RKO (cell line): ENCODE measurements at places on chromosomes 16 and 17.

- no peak for DNase-seq
Observed at GRCh38 chr16:27111486-27111885, 44.8 kb downstream of the C16orf82 start.

GRCh38 chr17:80361495-80362220, 53.3 kb upstream of the ENDOV start:
- DNase-seq = no peak

DNA sequence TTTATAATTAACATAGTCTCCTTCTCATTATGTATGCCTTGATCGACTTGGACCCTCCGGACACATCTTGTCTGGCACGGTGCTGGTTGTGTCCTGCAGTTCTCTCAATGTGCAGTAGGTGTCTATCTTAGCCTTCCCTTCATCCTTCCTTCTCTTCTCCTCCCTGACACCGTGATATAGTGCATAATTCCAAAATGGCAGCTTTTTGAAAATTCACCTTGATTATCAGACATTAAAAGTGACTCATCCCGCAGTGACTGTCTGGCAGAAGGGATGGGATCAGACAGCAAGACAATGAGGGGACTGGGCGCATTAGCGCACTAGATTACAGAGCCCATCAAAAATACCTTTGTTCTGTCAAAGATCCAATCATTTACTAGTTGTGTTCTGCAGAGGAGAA, 70.0 kb upstream of the PMFBP1 start:
- DNase-seq = peak; percentile 50

GRCh38 chr17:81419319-81419885, 24.1 kb downstream of the BAHCC1 start:
- DNase-seq = peak; percentile 68

DNA sequence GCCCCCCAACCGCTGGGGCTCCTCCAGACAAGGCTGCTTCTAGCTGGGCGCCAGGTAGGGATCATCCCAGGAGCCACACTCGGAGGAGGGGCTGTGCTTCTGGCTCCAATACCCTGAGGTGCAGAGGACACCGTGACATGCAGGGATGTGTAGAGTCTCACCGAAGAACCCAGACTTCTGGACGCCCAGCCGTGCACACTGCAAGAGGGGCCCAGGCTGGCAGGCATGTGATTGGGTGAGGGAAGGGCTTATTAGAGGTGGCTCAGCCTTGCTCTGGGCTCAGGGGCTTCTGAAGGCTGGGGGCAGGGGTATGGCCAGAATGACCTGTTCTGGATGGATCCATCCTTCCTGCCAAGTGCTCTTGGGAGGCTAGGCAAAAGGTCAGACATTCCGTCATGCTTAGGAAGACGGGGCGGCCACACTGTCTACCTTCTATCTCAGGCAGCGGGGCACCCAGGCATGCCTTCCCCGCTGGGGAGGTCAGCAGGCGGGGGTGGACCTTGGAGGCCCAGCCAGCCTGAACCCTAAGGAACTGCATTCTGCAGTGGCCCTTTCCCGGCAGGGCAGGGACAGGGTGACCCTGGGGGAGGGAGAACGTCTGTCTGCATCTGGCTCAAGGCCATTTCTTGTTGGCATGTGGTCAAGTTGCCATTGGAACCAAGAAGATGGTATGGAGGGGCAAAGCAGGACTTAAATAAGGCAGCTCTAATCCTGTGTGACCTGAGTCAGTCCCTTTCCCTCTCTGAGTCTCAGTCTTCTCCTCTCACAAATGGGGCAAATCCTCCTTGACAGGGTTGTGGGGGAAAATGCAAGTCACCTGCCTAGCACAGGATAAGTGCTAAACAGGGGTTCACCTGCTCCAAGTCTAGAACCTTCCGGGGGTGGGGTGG, 5.8 kb upstream of the ADGRG1 start:
- no peak for DNase-seq

- no peak for DNase-seq
Observed at GRCh38 chr16:23131036-23131435, 18.2 kb downstream of the USP31 start.

DNA sequence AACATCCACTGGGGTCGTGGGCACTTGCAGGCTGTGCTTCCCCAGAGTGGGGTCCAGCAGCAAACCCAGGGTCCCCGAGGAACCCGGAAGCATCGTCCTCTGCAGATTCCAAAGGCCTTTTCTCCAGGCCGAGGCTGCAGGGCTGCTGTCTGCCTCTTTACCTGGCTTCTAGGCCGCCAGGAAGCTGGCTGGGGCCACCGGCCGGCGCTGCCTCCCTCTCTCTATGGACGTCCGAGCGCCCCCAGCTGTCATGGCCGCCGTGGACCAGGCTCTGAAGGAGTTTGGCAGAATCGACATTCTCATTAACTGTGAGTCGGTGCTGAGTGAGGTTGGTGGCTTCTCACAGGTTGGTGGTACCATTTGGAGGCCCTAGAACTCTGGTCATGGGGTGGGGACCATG, 5.6 kb downstream of the DECR2 start:
- no peak for DNase-seq

DNA sequence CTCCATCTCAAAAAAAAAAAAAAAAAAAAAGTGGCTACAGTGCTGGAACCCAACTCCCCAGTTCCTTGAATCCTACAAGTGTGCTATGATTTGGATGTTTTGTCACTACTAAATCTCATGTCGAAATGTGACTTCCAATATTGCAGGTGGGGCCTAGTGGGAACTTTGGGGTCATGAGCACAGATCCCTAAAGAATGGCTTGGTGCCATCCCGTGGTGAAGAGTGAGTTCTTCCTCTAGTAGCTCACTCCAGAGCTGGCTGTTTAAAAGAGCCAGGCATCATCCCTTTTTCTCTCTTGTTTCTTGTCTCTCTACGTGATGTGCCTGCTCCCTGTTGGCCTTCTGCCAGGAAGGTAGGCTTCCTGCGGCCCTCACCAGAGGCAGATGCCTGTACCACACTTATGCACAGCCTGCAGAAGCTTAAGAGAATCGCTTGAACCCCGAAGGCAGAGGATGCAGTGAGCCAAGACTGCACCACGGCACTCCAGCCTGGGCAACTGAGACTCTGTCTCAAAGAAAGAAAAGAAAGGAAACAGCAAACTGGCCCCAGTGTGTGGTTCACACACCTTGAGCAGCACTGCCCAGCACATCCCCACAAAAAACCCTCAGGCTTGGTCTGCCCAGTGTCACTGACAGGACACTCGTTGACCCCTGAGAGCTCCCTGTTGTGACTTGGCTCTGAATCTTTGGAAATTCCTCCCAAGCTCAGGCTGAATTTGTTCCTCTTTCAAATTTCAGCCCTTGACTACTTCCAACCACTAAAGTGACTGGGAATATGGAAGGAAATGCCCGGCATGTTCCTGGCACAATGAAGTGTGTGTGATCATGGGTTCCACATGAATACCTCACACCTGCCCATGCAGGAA, 3.1 kb downstream of the MT1E start:
- DNase-seq = no peak

- DNase-seq = no peak
Observed at GRCh38 chr17:58304750-58305486, 23.7 kb downstream of the TSPOAP1 start.

GRCh38 chr16:30896261-30896888, at the start of gene CTF1:
Gene CTF1, plus strand, starts transcription at chr16:30896614. Its CDS starts 30 bp downstream, at chr16:30896644.
- DNase-seq = no peak

- no peak for DNase-seq
Observed at GRCh38 chr17:535198-535597, 179.4 kb downstream of the VPS53 start.

DNA sequence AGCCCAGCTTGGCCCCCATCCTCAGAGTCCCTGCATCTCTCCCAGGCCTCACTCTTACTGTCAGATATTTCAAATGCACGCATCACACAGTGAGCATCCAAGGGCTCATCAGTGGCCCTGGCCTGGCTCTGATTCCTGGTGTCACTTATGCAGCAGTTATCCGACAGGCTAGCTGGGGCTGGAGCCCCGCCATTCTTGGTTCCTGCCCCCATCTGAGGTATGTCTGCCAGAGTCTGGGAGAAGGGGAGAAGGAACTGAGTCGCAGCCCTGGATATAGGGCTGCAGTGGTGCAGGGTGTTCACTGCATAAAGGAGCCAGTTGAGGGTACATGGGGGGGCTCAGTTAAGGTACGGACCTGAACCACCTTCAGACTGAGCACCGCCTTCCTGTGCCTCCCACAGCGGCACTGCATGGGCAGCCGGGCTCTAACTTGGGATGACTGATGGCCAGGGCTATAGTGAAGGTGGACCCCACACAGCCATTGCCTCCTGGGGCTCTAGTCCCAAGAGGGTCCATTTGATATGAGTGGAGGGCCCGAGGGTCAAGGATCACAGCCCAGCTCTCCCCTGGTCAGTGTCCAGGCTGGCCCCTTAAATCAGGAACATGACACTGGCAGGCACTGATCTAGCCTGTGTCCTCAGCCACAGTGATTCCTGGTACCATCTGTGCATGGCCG, 1.8 kb upstream of the RASD1 start:
- DNase-seq = no peak

- DNase-seq = no peak
Observed at GRCh38 chr16:4101421-4102219, 14.6 kb downstream of the ADCY9 start.

GRCh38 chr16:58299757-58300349, 5.0 kb upstream of the PRSS54 start:
- peak; percentile 19 for DNase-seq

GRCh38 chr16:47141773-47142485, 1.8 kb downstream of the NETO2 start:
- peak; percentile 90 for DNase-seq
